DMS79 treated with DMSO at 0.1 percent for 48 hours (cell line): ENCODE measurements at places on chromosomes 3 and 15.

DNA sequence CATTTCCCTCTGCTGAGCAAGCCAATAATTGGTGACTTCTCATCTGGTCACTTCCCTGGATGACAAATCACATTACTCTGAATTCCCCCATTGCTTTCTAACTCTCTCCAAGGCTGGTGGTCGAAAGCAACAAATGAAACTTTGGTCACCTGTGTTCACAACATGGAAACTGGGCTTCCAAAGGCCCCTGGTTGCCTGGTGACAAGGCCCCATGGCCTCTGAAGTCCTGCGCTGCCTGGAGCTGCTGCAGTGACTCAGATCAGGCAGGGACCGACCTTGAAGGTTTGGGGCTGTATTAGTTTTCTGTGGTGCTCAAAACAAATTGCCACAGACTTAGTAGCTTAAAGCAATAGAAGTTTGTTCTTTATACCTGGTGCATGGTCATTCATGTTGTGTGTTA is 345.3 kb downstream of the WDR72 start:
- DNase-seq: no peak

DNA sequence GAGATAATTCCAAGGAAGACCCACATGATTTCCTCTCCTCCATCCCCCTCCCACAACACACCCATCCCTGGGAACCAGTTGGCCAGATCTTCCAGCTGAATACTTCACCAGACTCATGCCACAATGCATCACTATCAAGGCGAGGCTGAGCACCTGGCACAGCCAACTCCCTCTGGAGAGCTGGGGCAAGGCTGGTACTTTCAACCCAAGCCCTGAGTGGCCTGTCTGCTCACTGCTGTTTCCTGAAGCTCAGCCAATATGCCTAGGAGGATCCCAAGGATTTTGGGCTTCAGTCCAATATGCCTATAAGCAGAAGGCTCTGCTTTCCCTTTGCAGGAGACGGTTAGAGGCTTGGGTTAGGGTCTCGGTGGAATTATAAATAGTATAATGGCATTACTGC is 90.9 kb upstream of the NEO1 start:
- DNase-seq: no peak

DNA sequence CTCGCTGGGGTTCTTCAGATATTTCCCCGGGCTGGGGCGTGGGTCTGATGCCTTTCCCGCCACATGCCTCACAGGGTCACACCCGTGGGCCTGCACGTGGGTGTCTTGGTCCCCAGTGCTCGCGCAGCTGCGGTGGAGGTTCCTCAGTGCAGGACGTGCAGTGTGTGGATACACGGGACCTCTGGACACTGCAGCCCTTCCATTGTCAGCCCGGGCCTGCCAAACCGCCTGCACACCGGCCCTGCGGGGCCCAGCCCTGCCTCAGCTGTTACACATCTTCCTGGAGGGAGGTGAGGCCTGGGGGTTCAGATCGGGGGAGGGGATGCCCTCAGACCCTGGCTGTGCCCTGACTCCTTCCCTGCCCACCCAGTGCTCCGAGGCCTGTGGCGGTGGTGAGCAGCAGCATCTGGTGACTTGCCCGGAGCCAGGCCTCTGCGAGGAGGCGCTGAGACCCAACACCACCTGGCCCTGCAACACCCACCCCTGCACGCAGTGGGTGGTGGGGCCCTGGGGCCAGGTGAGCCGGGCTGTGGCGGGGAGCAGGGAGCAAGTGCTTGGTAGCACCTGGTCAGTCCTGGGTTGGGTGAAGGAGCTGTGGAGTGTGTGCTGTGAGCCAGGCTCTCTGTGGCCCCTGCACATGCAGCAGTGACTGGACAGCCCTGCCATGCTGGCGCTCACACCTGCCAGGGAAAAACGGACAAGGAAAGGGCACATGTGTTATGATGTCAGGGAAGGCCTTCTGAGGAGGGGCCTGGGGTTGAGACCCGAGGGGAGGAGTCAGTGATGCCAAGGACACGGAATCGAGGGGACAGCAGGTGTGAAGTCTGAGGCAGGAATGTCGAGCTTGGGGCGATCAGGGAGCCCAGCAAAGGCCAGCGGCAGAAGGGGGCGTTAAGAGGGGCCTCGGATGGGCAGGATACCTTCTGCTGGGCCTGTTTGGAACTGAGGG is 88.9 kb downstream of the TBC1D2B start:
- DNase-seq: no peak

GRCh38 chr3:139285691-139286090 is 58.1 kb upstream of the MRPS22 start:
- no peak for DNase-seq

GRCh38 chr3:140219291-140219690 is 284.3 kb downstream of the CLSTN2 start:
- peak; percentile 83 for DNase-seq

- DNase-seq: no peak
Observed at GRCh38 chr3:140456974-140457373, 220.9 kb upstream of the TRIM42 start.

DNA sequence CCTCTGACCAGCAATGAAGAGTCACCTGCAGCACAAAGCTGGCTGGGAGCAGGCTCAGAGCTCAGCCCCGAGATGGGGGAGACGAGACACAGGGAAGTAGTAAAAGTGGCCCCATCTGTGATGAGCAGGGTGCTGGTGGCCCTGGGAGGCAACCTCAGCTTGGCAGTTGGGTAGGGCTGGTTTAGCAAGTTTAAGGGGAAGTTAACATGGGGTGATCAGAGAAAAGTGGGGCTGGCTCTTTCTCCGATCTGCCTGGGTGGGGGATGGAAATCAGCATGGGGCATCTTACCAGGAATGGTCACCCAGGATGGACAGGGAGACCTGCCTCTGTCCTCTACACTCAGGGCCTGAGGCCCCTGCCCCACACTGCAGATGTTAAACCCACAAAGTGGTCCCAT is 29.9 kb upstream of the SFMBT1 start:
- DNase-seq: no peak

DNA sequence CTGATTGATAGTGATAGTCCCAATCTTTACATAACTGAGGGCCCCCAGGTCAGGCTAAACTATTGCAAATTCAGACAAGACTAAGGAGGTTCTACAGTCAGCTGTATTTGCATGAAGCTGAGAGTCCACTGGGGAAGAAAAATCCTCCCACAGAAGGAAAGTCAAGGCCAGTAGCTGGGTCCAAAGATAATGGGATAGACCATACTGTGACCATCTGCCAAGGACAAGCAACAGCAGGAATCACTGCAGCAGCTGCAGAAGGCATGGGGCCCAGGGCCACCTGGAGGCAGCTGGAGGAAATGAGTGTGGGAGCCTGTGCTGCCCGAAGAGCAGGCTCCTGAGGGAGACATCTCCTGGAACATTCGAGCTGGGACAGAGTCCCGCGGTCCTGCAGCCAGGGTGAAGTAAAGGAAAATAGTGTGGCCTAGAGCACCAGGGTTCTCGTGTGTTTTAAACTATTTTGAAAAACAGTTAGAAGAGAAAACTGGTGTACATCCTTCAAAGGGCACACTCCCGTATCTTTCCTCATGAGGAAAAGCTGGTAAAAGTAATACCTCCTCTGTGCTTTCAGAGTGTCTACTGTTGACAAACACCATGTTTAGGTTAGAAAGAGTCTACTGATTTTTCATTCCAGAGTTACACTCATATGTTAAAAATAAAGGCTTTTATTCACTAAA is 13.2 kb upstream of the TMEM212 start:
- DNase-seq: no peak

GRCh38 chr3:32865383-32865782 is 47.6 kb downstream of the TRIM71 start:
- no peak for DNase-seq

DNA sequence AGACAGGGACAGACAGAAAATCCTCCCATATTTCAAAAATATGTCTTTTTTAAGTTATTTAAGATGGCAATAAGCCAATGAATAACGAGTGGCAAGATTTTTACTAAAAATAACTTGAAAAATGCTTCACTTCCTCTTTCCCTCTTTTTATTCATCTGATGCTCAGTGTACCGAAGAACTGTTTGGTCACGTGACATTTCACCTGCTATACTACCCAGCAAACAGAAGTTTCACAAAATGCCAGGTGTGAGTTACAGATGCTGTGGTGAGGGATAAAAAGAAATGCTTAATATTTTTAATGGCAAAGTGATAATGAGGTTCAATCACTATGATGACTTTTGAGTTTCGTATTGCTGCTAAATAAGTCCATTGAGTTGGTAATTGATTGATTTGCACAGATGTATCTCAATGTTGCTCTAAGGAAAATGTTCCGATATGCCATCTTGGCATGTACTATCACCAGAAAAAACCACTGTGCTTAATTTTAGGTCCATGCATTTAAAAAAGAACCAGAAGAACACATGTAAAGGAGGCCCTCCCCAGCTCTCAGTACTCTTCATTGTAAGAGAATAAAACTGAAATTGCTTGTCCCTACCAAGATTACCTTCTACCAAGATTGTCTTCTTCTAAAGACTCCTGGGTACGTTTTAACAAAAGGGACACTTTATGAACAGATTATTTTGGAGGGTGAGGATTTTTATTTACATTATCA is 26.0 kb upstream of the SEC62 start:
- peak; percentile 11 for DNase-seq

DNA sequence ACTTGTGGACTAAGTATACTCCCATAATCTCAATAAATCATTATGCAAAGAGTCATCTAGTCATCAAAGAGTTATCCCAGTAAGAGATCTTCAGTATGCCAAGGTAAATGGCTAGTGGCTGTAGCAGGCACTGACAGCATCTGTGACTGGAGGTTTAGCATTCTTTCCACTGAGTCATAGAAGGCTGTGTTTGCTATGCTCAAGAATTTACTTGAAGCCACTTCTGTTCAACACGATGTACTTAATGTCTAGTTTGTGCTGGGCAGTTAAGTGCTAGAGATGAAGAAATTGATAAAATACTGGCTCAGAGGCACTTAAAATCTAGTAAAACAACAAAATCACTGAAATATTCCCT is 13.0 kb downstream of the ZBED2 start:
- no peak for DNase-seq

DNA sequence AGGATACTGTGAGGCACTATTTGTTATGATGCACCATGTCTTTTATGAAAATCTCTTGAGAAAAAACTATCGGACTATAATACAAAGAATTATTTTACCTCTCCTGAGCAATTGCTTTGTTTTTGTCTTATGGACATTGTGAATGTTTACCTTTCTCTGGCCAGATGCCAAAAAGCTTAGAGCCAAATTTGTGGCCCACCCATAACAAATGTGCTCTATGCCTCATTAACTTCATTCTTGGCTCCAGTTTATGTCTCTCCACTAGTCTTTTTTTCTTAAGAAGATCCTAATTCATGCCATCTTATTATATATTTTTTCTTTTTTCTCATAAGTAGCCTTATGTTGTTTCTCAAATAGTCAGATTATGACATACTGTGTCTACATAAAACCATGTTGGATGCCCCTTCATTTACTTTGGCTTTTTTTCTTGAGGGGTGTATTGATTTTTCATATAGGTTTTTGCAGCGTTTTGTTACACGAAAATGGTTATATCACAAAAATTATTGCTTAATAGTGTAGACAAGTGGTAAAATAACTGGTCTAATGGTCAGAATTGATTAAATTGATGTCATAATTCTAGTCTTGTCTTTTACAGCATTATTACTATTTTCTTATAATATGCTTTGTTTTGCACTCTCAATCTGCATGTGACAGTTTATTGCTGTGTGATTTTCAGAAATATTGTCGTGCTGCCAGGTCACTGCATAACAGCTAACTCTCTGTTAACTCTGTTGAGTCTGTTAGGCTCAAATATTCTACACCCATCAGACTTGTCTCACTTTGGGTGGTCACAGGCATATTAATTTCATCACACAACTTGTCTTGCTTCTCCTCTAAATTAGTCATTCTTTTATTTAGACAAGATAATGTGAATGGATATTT is 18.2 kb downstream of the SENP8 start:
- DNase-seq: peak; percentile 68

GRCh38 chr15:67421105-67421504 is 99.8 kb upstream of the C15orf61 start:
- DNase-seq: no peak

GRCh38 chr3:134031348-134031915 is 1.7 kb upstream of the SLCO2A1 start:
- DNase-seq: no peak

DNA sequence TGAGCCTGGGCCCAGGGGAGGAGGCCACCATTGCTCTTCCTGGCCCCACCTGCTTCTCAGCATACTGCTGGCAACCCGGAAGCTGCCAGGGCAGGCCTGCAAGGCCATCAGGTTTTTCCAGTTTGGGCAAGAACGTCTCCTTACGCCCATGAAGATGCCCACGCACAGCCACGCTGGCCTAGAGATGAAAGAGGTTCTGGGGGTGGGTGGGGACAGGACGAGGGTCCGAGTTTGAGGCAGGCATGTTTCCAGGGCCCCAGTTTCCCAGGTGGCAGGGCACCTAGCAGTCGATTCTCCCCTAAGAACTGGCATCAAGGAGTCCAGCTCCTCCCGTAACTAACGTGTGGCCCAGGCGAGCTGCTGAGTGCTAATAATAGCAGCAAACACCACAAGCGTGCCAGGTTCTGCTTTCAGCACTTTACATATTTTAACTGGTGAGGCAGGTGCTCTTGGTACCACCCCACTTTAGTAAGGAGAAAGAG is 45.8 kb downstream of the ZNF710 start:
- DNase-seq: peak; percentile 55

- DNase-seq: no peak
Observed at GRCh38 chr3:192494174-192494573, 233.2 kb downstream of the FGF12 start.
